Renal cortical epithelial cell (primary cell): ENCODE measurements at places on chromosomes 11 and 22. TPM values are rescaled to one million over a fixed set of nuclear protein-coding genes. Genes with fewer than 3 reads are reported as not detected.

GRCh38 chr11:44927174-44927661, 23.5 kb downstream of the TP53I11 start:
- peak; percentile 21 for DNase-seq

FERMT3 gene
- total RNA-seq, result 0.17 TPM in 1 of 2 replicates, not detected in the other

GRCh38 chr11:1306186-1307162, 3.0 kb downstream of the TOLLIP start:
- DNase-seq, result no peak

KRTAP5-8 gene
- total RNA-seq, result not detected in 2 replicates

KLHL35 gene
- 0.70 and 3.1 TPM in 2 replicates for total RNA-seq

USH1C gene
- 3.2 and 5.9 TPM in 2 replicates for total RNA-seq

- no peak for DNase-seq
Observed at GRCh38 chr11:13160806-13161205, 116.8 kb upstream of the BMAL1 start.

DNA sequence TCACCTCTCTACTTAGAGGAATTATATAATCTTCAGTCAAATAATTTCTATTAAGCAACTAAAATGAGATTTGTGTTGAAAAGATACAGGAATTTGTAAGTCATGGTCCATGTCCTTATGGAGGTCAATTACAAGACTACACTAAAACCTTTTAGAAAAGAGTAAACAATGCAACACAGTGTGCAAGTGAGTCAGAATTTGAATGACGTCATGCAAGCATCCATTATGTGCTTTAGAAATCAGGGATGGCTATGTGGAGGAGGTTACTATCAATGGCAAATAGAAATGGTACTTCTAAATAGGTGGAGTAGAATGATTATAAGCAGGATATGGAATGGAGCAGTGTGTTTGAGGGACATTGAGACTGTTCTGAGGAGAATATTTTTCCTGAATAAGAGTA, 16.6 kb downstream of the OR10D3 start:
- peak; percentile 13 for DNase-seq

DNA sequence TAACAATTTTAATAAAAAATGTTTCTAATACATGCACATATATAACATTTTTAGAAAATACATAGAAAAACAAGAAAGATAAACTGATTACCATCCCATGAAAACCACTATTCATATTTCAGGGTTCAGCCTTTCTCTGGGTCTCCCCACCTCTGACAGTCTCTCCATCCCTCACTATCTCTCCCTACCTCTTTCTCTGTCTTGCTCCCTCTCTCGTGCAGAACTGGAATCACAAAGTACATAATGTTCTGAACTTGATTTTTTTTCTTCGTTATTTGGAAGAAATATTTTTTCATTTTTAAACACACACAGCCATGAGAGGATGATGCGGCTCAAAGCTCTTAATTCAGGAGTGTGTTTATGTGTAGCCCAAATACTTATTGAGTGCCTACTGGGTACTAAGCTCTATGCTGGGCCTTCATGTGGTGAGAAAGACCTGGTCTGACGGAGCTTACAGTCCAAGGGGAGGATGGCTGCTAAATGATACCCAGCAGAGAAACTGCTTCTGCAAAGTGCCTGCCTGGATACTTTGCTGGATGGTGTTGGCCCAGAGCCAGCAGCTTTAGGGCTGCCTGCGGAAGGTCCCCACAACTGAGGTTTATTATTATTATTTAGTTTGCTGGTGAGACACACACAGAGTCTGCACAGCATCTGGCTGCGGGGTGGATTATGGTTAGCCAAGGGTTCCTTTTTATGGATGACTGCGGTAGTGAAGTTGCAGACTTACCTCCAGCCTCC, 42.6 kb downstream of the SC5D start:
- DNase-seq, result no peak
